ENCODE measurements at places on chromosomes 6 and 20.

- DNase-seq, result no peak
Measured at GRCh38 chr6:20271818-20272217, 59.5 kb upstream of the MBOAT1 start.

DNA sequence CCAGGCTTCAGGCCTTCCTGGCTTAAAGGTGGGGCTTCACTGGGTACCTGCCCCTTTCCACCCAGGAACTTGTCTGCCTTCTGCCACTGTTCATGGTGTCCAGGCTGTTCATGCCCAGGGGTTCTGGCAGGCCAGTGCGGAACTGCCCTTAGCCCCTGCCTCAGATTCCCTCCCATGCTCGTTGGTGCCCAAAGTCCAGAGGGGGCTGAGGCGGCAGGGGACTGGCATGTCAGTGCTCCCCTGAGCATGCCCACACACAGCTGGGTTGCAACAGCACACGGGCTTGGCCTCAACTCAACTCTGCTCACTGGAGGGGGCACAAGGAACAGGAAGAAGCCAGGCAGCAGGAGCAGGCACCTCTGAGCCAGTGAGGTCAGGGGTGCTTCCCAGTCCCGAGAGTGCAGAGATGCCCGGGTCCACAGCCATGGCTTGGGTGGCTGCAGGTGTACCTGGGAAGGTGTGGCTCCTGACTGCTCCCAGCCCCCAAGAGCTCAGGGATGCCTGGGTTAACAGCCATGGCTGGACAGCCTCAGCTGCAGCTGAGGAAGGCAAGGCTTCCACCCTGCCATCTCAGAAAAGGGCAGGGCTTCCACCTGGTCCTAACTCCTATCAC lies 845.9 kb downstream of the EYS start:
- no peak for DNase-seq

- DNase-seq, result no peak
Measured at GRCh38 chr6:140041571-140042332, 667.3 kb upstream of the CITED2 start.

DNA sequence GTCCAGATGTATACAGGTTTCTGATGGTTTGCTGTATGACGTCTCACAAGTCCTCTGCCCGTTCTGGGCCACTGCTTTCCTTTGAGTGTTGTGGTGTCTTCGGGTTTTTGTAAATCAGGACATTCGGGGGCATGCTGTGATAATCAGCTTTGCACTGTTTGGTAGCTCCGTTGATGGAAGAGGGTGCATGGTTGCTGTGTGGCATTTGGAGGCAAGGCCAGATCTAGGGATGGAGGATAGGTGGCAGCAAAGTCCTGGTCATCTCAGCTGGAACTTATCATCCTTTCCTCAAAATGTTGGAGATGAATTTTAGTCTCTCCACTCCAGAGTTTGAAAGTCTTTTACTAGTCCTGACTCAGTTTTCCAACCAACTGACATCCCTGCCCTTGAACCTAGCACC lies 91.0 kb downstream of the SCP2D1 start:
- no peak for DNase-seq

GRCh38 chr20:6654513-6655252 lies 112.8 kb upstream of the BMP2 start:
- DNase-seq, result no peak

DNA sequence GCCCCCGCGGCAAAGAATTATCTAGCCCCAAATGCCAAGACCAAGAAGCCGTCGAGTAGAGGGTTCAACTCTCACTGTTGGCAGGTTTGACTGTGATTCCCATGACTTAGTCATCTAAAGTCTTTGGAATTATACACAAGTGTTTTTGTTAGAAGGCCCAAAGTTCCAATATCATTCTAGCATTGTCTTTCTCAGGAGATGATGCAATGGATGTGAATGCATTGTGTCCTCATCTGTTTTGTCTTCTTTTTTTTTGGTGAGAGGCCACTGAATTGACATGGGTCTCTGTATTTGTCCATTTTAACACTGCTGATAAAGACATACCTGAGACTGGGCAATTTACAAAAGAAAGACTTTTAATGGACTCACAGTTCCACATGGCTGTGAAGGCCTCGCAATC lies 290.5 kb upstream of the ZFP64 start:
- no peak for DNase-seq
